SJSA1 (cell line): ENCODE measurements at places on chromosomes 7 and 10.
A peak's percentile ranks its signal among the peaks of the same experiment; 100 is the strongest.

DNA sequence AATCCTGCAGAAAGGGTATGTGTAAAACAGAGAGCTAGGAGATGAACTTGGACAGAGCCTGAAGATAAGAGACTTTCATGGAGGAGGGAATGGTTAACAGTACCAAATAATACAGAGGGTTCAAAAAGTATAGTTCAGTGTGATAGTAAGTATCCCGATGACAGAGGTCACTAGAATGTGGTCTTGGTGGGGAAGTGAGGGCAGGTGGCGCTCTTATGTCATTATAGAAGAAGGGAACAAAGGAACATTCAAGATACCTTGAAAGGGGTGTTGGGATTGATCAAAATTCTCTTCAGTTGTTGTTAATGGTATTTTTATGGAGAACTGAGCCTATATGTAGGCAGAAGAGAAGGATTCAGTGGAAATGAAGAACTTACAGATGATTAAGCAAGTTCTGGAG, 312.5 kb downstream of the SUGCT start:
- H3K4me3 ChIP-seq: no peak overlapping the region
- no peak overlapping the region for H3K27ac ChIP-seq
- no peaks in the 10 kb centered on the region for H3K36me3 ChIP-seq
- DNase-seq: no peak
- H3K27me3 ChIP-seq: no peaks in the 10 kb centered on the region

DNA sequence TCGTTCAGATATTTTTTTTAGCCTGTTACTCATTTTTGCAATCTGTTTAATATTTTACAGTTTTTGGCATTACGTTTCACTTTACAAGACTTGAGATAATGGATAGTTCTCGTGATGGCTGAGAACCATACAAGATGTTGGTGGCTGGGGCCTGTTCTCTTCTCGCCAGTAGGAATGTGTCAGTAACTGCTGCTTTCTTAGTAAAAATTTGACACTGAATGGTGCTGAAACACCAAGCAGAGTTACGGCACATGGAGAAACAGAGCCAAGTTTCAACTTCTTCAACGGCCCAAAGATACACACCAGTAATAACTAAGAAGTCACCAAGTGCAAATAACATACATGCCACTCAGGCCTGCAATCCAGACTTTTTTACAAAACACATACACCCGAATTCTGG, 130.4 kb downstream of the NRP1 start:
- peaks cover 84% of the 10 kb centered on the region for H3K36me3 ChIP-seq
- H3K4me3 ChIP-seq: no peak overlapping the region
- H3K27ac ChIP-seq: no peak overlapping the region
- H3K27me3 ChIP-seq: no peaks in the 10 kb centered on the region
- DNase-seq: no peak
- H3K4me1 ChIP-seq: no peaks in the 10 kb centered on the region

- H3K36me3 ChIP-seq: no peaks in the 10 kb centered on the region
- no peaks in the 10 kb centered on the region for H3K4me1 ChIP-seq
- no peak for DNase-seq
Measured at GRCh38 chr10:75592791-75593643, 161.6 kb downstream of the LRMDA start.

GRCh38 chr7:53485354-53485753, 449.9 kb downstream of the POM121L12 start:
- no peak for DNase-seq
- H3K4me1 ChIP-seq: no peaks in the 10 kb centered on the region
- no peak overlapping the region for H3K27ac ChIP-seq
- H3K4me3 ChIP-seq: no peak overlapping the region
- H3K36me3 ChIP-seq: no peaks in the 10 kb centered on the region

DNA sequence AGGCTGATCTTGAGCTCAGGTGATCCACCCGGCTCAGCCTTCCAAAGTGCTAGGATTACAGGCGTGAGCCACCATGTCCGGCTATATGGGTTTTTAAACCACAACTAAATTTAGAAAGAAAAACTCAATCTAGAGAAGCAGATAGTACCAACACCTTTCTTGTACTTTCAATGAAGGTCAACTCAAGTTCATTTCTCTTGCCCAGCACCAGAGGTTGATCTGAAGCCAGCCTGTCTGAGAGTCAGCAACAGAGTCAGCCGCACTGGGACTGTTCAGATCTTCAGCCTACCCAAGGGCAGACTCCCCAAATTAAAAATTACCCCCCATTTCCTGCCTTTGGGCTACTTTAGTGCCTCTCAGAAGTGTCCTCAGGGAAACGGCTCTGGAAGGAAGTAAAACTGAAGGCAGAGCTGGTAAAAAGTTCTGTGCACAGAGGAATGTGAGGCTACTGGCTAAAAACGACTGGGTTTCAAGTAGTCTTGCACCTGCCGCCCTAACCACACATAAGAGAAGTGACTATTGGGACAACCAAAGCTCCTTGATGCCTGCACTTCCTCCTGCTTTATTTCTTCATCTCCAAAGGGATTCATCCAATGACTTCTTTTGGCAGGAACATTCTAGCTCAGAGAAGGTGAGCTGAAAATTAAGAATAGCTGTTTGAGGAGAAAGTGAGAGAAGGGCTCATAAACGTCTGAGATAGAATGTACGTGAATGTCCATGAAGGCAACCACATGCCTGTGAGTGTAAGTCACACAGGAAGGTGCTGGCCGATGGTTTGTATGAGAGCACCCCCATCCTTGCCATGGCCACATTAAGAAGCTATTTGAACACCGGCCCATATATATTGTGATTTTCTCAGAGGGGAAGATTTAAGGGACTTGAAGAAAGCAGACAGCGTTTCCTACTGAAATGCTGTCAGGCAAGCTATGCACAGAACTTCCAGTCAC, 142.4 kb upstream of the PRR15 start:
- H3K27me3 ChIP-seq: peaks cover 16% of the 10 kb centered on the region
- H3K36me3 ChIP-seq: no peaks in the 10 kb centered on the region
- DNase-seq: no peak
- H3K4me1 ChIP-seq: no peaks in the 10 kb centered on the region
- H3K27ac ChIP-seq: no peak overlapping the region

- H3K4me3 ChIP-seq: no peak overlapping the region
- DNase-seq: no peak
- H3K27me3 ChIP-seq: peaks cover 27% of the 10 kb centered on the region
- H3K4me1 ChIP-seq: no peaks in the 10 kb centered on the region
Measured at GRCh38 chr10:49643241-49644034, 29.6 kb downstream of the CHAT start.

- H3K27ac ChIP-seq: no peak overlapping the region
- H3K4me3 ChIP-seq: no peak overlapping the region
- peaks cover 29% of the 10 kb centered on the region for H3K27me3 ChIP-seq
- H3K4me1 ChIP-seq: no peaks in the 10 kb centered on the region
- H3K36me3 ChIP-seq: no peaks in the 10 kb centered on the region
Measured at GRCh38 chr7:6621195-6622133, 6.1 kb downstream of the ZNF853 start.

DNA sequence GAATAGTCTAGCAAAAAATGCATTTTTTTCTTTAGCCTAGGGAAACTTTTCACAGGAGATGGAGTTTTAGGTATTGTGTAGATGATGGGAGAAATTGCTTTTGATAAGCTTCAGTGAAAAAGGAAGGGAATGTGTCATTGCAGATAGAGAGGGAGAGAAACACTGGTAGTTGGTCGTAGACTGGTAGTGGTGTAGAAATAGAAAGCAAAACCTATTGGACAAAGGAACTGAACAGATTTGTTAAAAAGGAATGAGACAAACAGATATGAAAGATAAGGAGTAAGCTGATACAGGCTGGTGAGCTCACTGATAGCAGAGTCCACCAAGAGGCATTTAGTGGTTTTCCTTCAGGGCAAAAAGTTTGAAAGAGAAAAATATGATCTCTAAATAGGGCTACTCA, 94.3 kb downstream of the ZEB1 start:
- no peak overlapping the region for H3K27ac ChIP-seq
- H3K36me3 ChIP-seq: peaks cover 6% of the 10 kb centered on the region; the same call in 1 of the 2 replicates
- H3K27me3 ChIP-seq: no peaks in the 10 kb centered on the region
- no peaks in the 10 kb centered on the region for H3K4me1 ChIP-seq

- no peak overlapping the region for H3K4me3 ChIP-seq
- DNase-seq: peak; percentile 34
- peak overlapping the region; percentile 26; the same call in 1 of the 2 replicates for H3K27ac ChIP-seq
- peaks cover 49% of the 10 kb centered on the region for H3K4me1 ChIP-seq
- H3K36me3 ChIP-seq: no peaks in the 10 kb centered on the region
Measured at GRCh38 chr7:55110993-55111361, 92.2 kb downstream of the EGFR start.

GRCh38 chr10:94006591-94007550, 13.1 kb downstream of the PLCE1 start:
- H3K4me3 ChIP-seq: no peak overlapping the region
- peaks cover 11% of the 10 kb centered on the region; the same call in 1 of the 2 replicates for H3K36me3 ChIP-seq
- H3K27me3 ChIP-seq: no peaks in the 10 kb centered on the region
- H3K4me1 ChIP-seq: peaks cover 23% of the 10 kb centered on the region
- DNase-seq: peak; percentile 76
- H3K27ac ChIP-seq: peak overlapping the region; percentile 86

DNA sequence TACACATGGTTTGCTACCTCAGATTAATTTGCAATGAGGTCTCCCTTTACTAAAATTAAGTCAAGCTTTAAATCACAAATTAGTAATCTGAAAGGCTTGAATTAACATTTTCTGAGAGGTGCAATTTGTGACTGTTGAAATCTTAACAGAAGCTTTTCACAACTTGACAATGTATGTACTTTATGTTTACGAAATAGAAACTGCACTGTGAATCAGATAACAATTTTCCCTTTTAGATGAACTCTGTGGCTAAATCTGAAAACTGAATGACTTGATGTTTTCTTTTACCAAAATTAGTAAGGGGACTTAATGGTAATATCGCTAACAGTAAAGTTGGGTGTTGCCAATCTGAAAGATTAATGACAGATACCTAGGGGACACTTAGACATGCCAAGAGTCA, 197.6 kb downstream of the RAPGEF5 start:
- no peaks in the 10 kb centered on the region for H3K4me1 ChIP-seq
- H3K27ac ChIP-seq: no peak overlapping the region
- H3K36me3 ChIP-seq: no peaks in the 10 kb centered on the region
- no peaks in the 10 kb centered on the region; the same call in 1 of the 2 replicates for H3K27me3 ChIP-seq

DNA sequence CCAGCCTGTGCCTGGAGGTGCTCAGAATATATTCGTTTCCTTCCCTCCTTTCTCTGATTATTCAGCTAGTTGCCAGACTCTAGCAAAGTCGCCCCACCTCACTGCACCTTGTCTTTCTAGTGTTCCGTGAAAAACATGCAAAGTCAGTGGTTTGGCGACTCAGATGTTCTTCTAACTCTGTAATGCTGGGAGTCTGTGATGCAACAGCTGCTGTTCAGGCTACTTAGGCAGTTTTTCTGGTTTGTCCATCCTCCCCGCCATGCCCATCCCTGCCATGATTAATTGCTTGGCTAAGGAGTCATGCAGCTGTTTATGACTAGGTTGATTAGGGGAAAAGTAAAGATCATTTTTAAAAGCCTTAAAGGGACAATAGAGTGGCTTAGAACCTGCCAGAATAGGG, 99.4 kb downstream of the MTPN start:
- DNase-seq: no peak
- H3K36me3 ChIP-seq: no peaks in the 10 kb centered on the region
- H3K27ac ChIP-seq: no peak overlapping the region
- H3K4me3 ChIP-seq: no peak overlapping the region

DNA sequence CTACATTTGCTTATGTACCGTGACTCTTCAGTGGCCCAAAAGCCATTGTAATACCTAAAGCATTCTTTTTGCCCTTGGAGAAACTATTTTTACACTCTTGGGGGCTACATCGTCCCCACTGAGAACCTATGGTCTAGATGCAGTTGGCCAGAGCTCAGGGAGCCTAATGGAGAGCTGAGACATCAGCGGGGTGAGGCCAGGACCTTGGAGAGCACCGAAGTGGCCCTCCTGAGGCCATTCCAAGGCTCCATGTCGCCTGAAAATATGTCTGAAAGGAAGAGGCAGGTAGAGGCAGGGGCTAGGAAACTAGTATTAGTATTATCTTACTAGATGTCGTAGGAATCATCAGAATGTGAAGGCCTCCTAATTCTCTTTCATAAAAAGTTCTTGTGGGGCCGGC, 4.9 kb downstream of the PKD2L1 start:
- no peak overlapping the region for H3K27ac ChIP-seq
- peaks cover 43% of the 10 kb centered on the region for H3K27me3 ChIP-seq
- no peak for DNase-seq
- H3K36me3 ChIP-seq: no peaks in the 10 kb centered on the region

DNA sequence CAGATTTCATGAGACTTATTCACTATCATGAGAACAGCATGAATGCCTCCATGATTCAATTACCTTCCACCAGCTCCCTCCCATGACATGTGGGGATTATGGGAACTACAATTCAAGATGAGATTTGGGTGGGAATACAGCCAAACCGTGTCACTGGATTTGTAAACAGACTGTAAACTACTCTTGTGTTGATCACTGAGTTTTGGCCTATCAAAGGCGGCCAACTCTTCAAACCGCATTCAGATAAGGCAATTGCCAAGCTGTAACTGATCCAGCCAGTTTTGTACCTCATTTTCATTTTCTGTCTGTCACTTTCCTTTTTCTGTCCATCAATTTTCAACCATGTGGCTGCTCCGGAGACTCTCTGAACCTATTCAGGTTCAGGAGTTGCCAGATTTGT, 27.2 kb upstream of the PAPSS2 start:
- peaks cover 25% of the 10 kb centered on the region for H3K4me1 ChIP-seq
- no peaks in the 10 kb centered on the region for H3K27me3 ChIP-seq
- H3K27ac ChIP-seq: no peak overlapping the region
- H3K4me3 ChIP-seq: no peak overlapping the region
- DNase-seq: no peak

GRCh38 chr7:21146642-21147423, 281.1 kb upstream of the SP4 start:
- 0 out of 2 replicates have a peak, but pooled peaks cover 4% of the 10 kb centered on the region for H3K27me3 ChIP-seq
- DNase-seq: no peak
- no peaks in the 10 kb centered on the region for H3K4me1 ChIP-seq

GRCh38 chr7:1951159-1951536, 281.1 kb downstream of the ELFN1 start:
- H3K36me3 ChIP-seq: no peaks in the 10 kb centered on the region
- no peak for DNase-seq
- H3K27ac ChIP-seq: no peak overlapping the region
- H3K4me3 ChIP-seq: no peak overlapping the region
- no peaks in the 10 kb centered on the region for H3K4me1 ChIP-seq

DNA sequence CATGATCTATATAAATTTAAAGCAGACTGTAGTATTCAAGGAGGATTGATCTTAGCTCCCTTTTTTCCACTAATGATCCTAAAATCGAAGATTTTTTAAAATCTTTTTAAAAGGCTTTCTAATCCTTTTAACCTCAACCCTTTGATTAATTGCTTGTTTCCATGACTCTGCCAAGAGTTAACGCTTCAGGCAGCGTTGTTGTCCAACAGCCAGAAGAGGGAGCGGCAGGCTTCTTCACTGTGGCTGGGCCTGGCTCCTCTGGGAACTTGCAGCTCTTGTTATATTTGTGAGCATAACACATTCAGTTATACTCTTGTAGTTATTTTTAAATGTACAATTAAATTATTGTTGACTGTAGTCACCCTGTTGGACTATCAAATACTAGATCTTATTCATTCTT, 26.3 kb downstream of the CRCP start:
- H3K27me3 ChIP-seq: no peaks in the 10 kb centered on the region
- peaks cover 21% of the 10 kb centered on the region for H3K4me1 ChIP-seq
- no peak overlapping the region for H3K27ac ChIP-seq
- peaks cover 66% of the 10 kb centered on the region for H3K36me3 ChIP-seq

DNA sequence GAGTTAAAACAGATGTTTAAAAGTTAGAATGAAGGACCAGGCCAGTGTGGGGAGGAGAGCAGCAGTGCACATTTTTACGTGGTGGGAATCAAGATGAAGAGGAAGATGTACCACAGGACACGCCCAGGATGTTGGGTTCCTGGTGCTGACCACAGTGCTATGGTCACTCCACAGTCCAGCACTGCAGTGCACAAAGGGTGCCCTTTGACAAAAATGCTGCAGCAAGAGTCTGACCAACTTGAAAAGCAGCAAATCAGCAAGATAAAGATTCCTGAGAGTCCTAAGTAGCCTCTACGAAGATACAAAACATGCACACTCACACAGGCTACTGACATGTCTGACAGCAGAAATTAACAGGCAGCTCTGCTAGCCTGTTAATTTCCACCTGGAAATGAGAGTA, 107.1 kb downstream of the PIP4K2A start:
- peaks cover 39% of the 10 kb centered on the region for H3K4me1 ChIP-seq
- peaks cover 18% of the 10 kb centered on the region for H3K36me3 ChIP-seq
- no peaks in the 10 kb centered on the region for H3K27me3 ChIP-seq
